ENCODE measurements at places on chromosomes 12 and 14.

DNA sequence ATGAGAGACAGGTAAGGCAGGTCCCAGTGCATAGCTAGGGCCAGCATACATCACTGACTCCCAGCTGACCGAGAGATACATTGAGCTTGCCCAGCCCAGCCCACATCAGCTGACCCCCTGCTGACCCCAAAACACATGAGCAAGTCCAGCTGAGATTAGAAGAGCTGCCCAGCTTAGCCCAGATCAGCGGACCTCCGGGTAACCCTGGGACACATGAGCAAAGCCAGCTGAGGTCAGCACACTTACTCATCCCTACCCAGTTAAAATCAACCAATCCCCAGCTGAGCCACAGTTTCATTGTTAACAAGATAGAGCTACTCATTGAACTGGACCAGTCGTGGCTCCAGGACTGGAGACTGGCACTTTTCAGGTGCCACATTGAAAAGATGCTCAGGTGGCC is 21.8 kb upstream of the FBXO34 start:
- DNase-seq = no peak

DNA sequence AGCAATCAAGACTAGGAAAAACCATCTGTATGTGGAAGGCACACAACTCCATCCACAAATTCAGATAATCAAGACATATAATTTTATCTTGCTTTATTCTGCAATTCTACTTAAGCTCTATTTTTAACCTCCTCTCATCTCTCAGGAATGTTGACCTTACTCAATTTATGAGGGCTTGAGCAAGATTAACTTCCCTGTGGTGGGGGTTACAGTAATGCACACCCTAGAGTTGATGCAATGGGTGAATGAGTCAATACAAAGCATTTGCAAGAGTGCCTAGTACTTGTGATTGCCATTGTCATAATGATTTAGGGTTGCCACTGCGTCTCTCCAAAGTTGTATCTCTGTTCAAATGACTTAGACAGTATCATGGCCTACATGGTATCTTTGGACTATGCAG is 1598.4 kb upstream of the TMEM132C start:
- no peak for DNase-seq

GRCh38 chr12:46473634-46474329 is 101.2 kb upstream of the SLC38A2 start:
- no peak for DNase-seq

- DNase-seq = no peak
These were observed 22.9 kb upstream of the TCL1B start for GRCh38 chr14:95663226-95663797.

GRCh38 chr14:57486767-57487379 is 6.8 kb downstream of the CCDC198 start:
- no peak for DNase-seq

All from stimulated activated CD4-positive, alpha-beta T cell treated with anti-CD3 and anti-CD28 coated beads, Interleukin-12 subunit alpha, Interleukin-12 subunit beta, amount 100 ng/mL, for 24 hours (primary cell).